ENCODE measurements at places on chromosomes 6 and 20.

- DNase-seq = no peak
Observed at GRCh38 chr6:16488813-16489212, 250.4 kb downstream of the GMPR start.

DNA sequence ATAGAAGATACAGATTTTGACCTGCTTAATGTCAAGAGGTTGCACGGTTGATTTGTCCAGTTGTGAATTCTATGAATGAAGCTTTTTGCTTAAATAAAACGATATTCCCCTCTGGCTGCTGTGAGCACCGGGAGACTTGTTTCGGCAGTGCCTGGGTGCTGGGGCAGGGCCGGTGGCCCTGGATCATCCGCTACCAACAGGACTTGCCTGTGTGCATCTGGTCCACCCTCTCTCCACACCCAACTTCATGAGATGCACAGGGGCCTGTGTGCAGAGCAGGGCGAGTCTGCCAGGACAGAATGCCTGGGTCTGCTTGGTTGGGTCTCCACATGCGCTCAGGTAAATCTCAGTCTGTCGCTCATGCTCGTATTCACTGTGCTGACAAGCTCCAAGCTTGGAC is 65.5 kb downstream of the TSHZ2 start:
- no peak for DNase-seq

DNA sequence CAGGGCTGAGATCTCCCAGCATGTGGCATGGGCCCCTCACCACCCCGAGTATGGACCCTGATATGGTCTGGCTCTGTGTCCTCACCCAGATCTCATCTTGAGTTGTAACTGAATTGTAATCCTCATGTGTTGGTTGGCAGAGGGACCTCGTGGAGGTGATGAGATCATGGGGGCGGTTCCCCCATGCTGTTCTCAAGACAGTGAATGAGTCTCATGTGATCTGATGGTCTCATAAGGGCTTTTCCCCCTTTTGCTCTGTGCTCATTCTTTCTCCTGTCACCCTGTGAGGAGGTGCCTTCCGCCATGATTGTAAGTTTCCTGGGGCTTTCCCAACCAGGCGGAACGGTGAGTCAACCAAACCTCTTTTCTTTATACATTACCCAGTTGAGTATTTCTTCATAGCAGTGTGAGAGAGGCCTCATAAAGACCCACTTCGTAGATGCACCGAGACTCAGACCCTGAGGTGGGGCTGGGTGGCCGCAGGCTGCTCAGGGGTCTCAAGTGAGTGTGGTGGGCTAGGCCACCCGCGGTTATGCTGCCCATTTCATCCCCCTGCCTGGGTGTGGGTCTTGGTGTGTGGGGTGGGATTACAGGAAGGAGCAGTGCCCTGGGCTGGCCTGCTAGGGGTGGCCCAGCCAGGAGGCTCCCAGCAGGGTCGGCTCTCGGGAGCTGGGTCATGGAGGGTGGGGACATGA is 26.2 kb upstream of the GATA5 start:
- DNase-seq = no peak

DNA sequence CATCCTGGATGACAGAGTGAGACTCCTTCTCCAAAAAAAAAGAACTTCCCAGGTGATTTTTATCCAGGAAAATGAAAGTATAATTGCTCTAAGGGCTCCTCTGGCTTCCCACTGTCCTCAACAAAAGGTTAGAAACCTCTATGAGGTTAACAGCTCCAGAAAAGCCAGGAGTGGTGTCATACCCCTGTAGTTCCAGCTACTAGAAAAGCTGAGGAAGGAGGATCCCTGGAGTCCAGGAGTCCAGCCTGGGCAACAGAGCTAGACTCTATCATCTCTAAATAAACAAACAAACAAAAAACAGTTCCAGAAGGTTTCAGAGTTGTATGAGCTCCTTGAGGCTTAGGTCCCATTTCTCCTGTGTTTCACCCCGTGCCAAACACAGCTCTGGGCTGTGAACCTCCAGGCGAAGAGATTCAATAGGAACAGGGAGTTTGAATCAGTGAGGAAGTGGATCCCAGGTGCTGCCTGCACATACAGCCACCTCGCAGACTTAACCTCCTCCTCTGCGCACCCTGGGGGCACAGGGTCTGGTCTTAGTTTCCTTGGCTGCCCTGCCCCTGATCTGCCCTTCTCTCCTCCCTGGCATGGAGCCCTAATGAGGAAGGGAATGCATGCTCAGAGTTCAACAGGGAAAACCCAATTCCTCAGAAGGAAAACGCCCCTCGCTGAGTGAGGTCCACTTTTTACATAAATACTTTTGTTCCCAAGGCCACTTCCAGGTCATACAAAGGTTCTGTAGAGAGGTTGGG is 31.0 kb downstream of the ZC3H12D start:
- no peak for DNase-seq

DNA sequence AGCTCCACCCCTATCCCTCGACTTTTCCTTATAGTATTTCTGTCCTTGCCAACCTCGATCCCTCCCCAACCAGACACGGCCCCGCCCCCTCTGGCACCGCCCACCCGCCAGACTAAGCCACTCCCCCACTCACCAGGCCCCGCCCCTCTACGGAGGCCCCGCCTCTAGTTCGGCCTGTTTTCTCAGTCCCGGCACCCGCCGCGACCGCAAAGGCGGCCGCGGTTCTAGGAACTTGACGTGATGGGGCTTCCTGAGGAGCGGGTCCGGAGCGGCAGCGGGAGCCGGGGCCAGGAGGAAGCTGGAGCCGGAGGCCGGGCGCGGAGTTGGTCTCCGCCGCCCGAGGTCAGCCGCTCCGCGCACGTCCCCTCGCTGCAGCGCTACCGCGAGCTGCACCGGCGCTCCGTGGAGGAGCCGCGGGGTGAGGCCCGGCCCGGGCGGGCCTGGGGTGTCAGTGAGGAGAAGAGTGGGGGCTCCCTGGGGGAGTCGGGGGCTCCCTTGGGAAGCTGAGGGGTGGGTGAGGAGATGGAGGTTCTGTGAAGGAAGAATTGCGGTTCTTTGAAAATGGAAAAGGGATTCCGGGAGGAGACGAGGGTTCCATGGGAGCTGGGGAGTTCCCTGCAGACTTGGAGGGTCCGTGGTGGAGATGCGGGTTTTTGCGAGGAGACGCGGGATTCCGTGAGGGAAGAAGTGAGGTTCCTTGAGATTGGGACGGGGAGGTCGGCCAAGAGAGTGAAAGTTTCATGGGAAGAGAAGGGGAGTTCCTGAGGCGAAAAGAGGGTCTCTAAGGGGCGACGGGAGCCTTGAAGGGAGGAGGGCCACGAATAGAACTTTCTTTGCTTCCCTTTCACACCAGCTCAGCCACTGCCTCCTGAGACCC is at the start of gene ACSS2:
ACSS2 (plus strand) TSS at position 207 of the 877 bp plus-strand sequence; CDS start at position 241, 34 bp downstream.
- DNase-seq = no peak

GRCh38 chr6:165308926-165309731 is at the start of gene C6orf118:
C6orf118 (minus strand) TSS chr6:165309605; CDS start chr6:165309586, 19 bp downstream.
- DNase-seq = peak; percentile 43

DNA sequence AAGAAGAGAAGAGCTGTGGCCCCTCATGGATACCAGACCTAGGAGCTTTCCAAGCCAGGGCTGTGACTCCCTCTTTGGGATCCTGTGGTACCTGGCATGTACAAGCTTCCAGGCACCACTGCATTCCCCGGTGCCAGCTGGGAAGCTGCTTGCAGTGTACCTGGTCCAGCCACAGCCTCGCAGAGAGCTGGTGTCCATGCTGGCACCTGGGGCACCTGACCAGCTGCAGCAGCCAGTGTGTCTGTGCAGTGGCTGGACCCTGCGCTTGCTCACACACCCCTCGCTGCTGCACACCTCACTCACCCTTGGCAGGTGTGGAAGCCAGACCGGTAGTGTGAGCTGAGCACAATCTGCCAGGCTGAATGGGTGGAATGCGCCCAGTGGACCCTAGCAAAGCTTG is 190.9 kb upstream of the MAN1A1 start:
- no peak for DNase-seq

DNA sequence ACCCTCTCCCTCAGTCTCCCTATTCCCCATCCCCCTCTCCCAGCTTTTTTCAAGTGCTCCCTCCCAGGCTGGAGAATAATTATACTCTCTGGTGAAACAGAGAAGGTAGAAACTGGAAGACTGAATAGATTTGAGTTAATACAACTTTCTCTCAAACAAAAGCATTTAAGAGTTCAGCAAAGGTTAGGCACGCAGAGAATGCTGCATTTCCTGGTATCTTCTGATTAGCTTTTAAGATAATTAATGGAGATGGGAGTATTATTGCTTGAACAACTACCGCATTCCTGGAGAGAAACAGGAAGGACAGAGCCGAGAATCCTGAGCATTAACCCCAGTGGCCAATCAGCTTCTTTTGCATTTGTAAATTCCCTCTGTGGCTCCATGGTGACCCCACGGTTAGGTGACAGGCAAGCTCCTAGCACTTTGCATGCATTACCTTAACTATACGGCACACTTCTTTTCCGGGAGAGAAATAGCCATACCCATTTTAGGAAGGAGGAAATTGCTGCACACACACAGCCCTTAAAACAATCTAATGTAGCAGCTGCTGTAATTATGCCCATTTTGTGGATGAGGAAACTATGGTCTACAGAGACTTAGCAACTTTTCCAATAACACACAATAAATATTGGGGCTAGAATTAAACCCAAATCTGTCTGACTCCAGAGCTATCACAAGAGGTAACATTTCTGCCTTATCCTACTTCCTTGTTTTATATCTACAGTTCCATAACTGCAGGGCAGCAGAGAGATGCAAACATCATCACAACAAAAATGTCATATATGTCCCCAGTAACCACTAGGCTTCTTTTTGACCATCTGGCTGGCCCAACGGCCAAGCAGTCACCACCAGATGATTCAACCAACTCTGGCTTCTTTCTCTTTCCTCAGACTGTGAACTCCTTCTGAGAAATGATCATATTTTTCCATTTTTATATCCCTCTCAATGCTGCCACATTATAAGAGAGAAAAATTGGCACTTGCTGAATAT is 169.9 kb downstream of the CD24 start:
- no peak for DNase-seq

GRCh38 chr20:15654208-15654649 is 919.0 kb downstream of the KIF16B start:
- peak; percentile 57 for DNase-seq

DNA sequence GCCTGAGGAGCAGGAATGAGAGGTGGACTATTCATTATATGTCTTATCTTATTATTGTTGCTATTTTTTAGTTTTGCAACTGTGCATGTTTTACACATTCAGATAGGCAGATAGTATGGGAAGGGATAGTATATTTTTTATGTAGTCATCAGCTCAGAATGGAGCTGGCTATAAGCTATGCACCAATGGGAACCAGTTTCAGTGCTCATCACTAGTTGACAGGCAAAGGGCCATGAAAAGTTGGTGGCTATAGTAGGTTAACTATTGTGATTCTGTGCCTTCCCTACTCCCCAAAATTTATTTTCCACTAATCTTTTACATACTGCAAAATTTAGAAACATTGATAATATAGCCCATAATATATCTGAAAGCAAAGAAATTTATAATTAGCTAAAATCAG is 5.3 kb upstream of the UBD start:
- no peak for DNase-seq

DNA sequence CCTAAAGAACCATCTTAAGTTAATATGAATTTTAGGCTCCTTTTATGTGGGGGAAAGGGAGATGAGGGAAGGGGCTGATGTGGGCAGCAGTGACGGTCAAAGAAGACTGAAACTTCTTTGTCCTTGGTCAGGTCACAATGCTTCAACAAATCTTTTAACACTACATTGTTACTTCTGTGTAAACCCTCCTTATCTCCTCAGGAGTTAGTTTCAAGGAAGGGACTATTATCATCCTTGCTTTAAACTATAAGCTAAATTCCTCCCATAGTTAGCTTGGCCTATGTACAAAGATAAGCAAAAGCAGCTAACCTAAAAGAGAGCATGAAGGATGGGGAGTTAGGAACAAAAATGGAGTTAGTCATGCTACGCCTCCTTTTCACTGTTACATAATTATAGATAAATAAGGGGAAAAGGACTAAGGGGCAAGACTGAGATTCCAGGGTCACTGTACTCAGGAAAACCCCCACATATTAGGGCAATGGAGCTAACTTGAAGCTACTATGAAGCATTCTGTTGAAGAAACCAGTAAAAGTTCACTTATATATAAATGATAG is 172.7 kb upstream of the RUNX2 start:
- no peak for DNase-seq

DNA sequence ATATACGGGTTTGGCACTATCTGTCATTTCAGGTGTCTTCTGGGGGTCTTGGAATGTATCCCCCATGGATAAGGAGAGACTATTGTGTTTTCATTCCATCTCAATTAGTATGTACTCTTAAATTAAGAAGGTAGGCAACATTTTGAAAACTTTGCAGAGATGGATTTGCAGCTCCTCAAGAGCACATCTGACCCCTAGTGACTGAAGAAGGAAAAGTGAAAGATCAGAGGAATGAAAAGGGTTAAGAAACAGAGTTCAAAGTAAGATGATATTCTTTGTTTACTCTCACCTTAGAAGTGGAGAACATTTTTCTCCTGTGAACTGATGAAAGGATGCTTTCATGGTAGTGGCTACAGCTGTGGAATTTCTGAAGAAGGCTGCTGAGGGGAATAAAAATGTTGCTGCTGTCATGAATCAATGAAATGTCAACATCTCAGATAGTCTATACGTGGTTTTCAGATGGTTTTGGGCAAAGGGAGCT is 41.5 kb downstream of the SH3BGRL2 start:
- DNase-seq = no peak

GRCh38 chr6:141451511-141452353 is 681.0 kb upstream of the GJE1 start:
- DNase-seq = no peak

DNA sequence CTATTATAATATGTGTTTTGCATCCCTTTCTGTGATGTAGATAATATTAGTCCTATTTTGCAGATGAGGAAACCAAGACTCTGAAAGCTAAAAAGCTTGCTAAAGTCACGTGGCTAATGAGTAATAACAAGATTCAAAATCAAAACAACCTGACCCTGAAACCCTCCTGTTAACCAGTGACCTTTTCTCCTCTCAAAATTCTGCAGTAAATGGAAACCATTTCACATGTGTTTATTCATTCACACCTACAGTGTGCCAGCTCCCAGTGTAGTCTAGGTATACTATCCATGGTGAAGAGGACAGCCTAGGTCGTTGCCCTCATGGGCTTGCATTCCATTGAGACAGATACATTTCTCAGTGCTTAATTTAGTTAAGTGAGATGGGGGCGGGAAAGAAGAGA is 30.6 kb upstream of the PHACTR2 start:
- no peak for DNase-seq

DNA sequence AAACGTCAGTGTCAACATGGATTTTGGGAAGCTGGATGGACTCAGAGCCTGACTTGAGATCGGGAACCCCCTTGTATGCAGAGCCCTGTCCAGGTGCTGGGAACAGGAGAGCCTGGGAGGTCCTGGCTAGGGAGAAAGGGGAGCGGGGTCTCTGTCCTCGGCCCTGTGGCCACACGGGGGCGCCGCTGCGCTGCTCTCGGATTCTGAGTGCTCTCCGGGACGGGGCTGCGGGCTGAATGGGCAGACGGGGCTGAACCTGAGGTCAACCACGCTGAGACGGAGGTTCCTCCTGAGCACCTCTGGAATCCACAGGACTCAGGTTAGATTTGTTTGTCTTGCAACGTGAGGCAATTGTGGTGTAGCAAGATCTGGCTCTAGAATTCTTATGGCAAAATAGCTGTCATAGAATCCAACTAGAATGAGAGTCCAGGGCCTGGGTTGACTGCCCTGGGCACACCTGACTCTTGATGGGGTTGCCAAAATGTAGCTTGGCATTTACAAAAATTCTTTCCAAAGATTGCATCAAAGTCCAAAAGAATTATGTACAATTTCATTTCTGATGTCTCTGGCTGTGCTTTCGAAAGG is 20.6 kb upstream of the HLA-F start:
- no peak for DNase-seq

- no peak for DNase-seq
Observed at GRCh38 chr6:169190970-169191369, 62.7 kb downstream of the THBS2 start.

Measured in NCI-H2029 treated with DMSO at 0.1 percent for 48 hours (cell line).